CD4-positive, alpha-beta T cell treated with Interleukin-4 for 1 hour (primary cell): ENCODE measurements at places on chromosomes 7 and 10.
A peak's percentile ranks its signal among the peaks of the same experiment; 100 is the strongest.

- DNase-seq: no peak
These were observed 99.1 kb downstream of the OSBPL3 start for GRCh38 chr7:24880886-24881285.

DNA sequence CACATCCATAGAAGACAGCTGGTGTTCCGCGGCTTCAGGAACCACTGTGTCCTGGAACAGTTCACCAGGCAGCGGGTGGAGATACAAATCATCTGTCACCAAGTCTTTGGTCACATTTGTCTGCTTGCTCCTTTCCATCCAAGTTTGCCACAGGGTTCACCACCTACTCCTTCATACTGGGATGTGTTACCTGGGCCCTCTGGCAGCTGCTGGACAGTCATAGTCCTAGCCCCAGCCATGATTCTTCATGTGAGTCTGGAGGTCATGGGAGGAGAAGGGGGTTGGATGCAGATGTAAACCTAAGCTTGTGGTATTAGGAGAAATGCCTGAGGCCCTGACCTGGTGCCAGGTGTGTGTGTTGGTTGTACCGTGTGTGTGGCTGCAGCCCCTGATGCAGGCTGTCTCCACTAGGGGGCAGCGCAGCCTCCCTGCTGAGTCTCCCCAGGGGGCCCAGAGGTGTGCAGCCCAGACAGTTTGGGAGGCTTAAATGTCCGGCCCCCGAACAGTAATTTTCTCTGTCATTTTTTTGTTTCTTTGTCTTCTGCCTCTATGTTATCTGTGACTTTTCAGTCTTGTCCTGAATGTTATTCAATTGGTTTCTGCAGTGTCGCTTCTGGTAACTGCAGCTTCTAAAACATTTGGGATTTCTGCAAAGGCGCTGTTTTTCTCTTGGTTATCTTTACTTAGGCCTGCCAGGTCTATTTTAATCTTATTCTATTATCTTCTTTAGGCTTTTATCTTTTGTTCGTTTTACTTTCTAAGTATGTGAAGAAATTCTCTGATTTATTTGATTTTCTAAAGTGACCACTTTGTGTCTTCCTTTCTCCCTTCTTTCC is 14.8 kb downstream of the NPS start:
- DNase-seq: no peak

DNA sequence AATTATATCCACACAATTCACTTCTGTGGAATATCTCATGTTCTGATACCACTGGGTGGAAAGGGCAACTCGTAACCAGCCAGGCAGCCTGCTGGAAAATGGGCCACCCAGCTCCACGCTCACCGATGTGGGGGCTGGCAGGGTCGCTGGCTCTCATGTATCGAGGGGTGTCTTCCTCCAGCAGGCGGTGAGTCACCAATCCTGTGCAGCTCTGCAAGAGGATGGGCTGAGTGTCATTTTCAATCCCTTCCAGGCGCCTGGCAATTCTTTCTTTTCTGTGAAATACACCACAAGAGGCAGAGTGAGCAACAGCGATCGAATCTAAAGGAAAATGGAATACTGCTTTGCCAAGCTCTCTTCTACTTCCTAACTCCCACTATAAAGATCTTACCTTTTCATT is 80.1 kb downstream of the SVIL start:
- no peak for DNase-seq

- DNase-seq: no peak
These were observed 38.9 kb upstream of the PRKG1 start for GRCh38 chr10:51035344-51035743.

DNA sequence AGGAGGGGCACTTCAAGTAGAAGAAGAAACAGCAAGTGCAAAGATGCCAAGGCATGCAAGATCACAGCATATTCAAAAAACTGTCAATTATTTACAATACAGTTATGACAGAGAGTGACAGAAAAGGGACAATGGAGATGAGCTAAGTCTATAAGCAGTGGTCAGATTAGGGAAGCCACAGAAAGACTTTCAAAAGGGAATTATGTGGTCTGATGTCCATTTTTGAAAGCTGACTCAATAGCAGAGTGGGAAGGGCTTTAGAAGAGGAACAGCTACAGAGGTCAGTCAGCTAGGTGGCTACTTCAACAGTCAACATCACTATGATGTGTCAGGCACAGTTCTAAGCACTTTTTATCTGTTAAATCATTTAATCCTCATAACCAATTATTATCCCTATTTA is 45.2 kb upstream of the SPOCK2 start:
- no peak for DNase-seq

DNA sequence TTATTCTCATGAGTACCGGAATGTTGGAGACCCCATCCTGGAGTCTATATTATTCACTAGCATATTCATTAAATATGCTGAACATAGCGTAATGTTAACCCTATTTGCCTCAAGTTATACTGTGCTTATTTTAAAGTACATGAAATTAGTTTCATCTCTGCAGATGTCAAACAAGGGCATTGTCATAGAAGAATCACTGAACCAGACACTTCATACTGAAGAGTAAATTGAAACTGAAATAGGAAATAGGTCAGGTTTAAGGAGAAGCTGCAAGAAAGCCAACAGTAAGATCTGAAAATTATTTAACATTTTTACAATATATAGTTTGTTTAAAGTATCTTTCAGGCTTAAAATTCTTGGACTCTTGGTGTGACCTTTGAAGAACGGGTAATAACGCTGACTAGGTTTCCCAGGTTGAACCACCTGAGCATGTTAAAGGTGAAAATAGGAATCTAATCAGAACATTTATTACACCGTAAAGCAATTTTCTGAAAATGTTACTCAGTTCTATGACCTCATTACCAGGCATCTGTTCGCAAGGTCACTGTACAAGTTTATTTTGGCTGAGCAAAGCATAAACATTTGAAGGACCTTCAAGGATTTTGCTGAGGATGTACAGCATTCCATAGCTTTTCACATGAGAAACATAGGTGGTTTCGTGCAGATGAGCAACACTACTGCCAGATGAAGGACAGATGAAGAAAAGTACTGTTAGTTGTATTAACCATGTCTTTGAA is 82.7 kb downstream of the REEP3 start:
- DNase-seq: no peak

DNA sequence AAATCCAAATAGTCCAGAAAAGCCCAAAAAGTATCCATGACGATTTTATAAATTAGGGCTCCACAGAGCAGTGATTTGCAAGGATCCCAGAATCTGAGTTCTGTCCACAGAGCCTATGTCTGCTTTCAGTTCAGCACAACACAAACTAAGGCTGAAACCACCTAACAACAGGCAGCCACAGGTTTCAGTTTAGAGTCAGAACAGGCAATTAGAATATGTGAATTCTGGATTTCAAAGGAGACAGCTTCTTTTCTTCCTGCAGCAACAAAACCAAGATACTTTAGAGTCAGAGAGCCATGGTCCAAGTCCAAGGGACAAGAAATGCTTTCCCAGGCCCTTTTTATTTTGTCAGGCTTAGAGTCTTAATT is 23.6 kb downstream of the IFIT3 start:
- DNase-seq: no peak

- no peak for DNase-seq
These were observed 30.0 kb upstream of the KLHL7 start for GRCh38 chr7:23075571-23075970.

DNA sequence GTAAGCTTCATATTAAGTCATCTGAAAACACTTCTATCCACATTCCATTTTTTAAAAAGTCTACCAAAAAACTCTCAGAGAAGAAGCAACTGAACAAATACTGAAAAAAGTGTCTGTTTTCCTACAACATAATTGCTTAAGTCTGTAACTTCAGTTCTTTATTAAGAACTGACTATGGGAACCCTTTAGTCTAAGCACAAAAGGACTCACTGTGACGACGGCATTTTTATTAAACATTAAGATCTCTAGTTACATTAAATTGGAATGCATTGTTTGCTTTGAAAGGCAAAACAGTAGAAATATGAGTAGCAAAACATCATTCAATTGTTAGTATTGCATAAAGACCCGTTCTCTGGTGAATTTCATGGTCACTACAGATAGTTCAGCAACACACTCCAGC is 5.8 kb upstream of the FAM3C start:
- no peak for DNase-seq

- DNase-seq: no peak
These were observed 227.2 kb downstream of the PLXNA4 start for GRCh38 chr7:132349075-132349474.

DNA sequence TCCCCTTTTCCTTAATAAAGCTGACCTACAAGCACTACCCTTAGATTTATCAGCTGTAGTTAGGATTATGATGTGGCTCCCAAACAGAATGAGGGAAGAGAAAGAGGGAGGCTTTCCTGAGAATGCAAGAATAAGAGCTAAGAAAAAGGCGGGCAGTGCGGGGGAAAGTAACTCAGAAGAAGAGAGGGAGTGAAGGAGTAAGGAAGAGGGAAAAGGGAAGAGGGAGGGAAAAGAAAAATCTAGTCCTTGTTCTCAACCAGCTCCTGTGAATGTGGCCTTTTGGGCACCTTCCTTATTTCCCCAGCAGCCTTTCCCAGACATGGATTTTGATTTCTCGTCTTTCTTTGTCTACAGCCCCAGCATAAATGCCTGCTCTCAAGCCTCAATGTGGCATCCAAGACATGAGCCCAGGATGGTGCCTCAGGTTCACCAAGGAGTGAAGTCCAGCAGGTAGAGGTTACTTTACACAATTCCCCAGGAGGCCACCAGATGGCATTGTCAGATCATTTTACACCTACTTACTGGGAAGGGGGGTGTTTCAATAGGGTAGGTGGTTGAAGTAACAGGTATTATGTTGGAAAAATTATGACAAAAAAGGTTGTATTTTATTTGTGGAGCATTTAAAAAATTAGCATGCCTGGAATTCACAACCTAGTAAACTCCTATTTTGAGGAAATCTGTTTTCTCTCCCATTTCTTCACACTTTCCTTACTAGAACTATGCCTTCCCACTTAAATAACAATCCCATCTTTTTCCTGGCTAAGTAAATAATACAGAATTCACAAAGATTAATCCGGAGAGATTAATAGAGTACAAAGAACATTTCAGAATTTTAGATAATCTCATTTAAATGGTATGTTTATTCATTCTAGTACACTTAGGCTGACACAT is 106.5 kb downstream of the HTR7 start:
- peak; percentile 48 for DNase-seq

DNA sequence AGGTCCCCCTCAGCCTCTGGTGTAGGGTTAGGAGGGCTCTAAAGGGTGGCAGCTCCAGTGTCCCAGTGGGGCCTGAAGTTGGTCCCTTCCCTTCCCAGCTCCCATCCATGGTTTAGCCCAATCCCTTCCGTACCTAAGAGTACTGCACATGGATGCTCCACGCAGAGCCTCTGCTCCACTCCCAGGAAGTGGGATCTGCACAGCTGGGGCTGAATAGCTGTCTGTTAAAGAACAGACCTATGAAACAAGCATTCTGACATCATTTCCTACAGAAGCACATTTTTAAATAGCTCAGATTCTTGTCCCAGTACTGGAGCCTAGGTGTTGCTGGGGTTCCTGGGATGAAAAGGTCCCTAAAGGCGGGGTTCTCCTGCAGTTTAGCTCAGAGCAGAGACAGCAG is 135.9 kb downstream of the ZMYND11 start:
- DNase-seq: no peak

DNA sequence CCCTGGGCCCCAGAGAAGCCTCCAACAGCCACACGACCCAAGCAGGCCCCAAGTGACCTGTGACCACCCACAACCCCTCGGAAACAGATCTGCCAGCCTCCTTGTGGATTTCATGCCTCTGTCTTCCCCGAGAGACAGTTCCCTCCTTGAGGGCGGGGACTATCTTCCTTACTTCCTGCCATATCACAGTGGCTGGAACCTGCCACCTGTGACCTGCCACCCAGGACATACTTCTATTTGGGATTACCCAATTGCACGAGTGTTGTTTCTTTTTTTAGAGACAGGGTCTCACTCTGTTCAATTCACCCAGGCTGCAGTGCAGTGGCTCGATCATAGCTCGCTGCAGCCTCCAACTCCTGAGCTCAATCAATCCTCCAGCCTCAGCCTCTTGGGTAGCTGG is 25.9 kb downstream of the TNRC18 start:
- no peak for DNase-seq

GRCh38 chr10:128631801-128632241 is 505.6 kb upstream of the MKI67 start:
- no peak for DNase-seq

DNA sequence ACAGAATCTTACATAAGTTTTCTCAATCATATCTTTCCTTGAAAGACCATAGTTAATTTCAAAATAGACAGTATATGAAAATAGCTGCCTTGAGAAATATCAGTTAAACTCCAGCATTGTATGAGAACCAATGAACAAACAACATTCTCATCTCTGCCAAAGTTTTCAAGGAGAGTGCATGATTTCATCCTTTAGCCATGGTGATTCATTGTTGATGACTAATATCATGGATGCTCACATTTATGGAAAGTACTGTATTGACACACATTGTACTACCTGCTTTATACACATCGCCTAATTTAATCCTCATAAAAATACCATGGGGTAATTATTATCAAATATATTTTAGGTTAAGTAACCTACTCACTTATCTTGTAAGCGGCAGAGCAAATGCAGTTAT is 250.3 kb downstream of the CNTNAP2 start:
- no peak for DNase-seq

DNA sequence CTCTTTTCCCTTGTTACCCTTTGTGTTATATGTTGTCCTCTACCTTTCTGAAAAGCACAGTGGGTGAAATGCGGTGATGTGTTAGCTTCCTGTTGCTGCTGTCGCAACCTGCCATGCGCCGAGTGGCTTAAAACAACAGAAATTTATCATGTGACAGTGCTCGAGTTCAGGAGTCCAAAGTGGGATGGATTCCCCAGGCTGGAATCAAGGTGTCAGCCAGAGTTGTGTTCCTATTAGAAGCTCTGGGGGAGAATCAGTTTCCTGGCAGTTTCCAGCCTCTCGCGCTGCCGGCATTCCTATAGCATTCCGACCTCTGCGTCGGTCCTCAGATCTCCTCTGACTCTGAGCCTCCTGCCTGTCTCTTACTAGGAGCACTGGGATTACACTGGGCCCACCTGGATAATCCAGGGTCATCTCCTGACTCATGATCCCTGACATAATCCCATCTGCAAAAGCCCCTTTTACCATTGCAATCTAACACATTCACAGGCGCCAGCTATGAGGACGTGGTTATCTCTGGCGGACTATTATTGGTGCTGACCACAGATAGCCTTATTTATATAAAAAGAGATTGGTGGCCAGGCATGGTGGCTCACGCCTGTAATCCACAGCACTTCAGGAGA is 207.5 kb downstream of the CUX1 start:
- no peak for DNase-seq

GRCh38 chr10:125911990-125912389 is 15.6 kb downstream of the FANK1 start:
- DNase-seq: no peak

GRCh38 chr10:130652964-130653578 is 516.9 kb downstream of the GLRX3 start:
- no peak for DNase-seq

- no peak for DNase-seq
These were observed 441.1 kb downstream of the RPS24 start for GRCh38 chr10:78474743-78475142.

DNA sequence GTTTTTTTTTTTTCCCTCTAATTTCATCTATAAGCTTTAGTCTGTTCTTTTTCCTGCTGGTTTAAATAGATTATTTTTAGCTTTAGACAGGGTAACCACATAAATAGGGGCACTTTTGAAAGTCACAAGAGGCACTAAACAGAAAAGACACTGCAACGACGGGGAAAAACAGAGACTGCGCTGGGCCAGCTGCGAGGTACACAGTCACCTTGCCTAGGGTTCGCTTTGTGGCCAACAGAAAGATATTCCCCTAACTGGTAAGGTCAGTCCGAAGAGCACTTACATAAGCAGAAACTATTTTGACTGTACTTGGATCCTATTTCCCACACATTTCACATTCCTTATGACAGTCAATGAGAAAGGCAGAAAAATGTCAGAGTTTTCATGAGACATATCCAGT is 175.6 kb upstream of the PHF14 start:
- DNase-seq: no peak

GRCh38 chr7:76352193-76352592 is 6.6 kb downstream of the YWHAG start:
- DNase-seq: no peak
